ENCODE measurements at places on chromosomes 16 and 17.

GRCh38 chr16:77888871-77889270 lies 100.5 kb downstream of the VAT1L start:
- no peak for DNase-seq

- DNase-seq, result no peak
These were observed 48.7 kb downstream of the TENT4B start for GRCh38 chr16:50201787-50202186.

GRCh38 chr17:67868176-67868575 lies 42.9 kb downstream of the BPTF start:
- DNase-seq, result no peak

DNA sequence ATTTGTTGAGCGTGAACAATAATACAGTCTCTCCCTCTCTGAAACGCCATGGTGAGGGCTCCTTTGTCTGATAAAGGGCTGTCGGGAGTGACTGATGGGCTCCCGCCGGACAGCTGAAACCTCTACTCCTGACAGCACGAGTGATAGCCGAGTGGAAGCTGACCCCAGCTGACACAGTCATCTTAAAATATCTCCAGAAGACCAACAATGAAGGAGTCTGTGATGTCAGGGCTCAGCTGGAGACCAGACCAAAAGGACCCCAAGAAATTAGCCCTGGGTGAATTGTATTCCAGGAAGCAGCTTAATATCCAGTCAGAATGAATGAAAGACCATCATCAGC lies 22.4 kb downstream of the CCDC182 start:
- DNase-seq, result no peak

GRCh38 chr17:69949973-69950695 lies 124.9 kb upstream of the KCNJ16 start:
- DNase-seq, result no peak

DNA sequence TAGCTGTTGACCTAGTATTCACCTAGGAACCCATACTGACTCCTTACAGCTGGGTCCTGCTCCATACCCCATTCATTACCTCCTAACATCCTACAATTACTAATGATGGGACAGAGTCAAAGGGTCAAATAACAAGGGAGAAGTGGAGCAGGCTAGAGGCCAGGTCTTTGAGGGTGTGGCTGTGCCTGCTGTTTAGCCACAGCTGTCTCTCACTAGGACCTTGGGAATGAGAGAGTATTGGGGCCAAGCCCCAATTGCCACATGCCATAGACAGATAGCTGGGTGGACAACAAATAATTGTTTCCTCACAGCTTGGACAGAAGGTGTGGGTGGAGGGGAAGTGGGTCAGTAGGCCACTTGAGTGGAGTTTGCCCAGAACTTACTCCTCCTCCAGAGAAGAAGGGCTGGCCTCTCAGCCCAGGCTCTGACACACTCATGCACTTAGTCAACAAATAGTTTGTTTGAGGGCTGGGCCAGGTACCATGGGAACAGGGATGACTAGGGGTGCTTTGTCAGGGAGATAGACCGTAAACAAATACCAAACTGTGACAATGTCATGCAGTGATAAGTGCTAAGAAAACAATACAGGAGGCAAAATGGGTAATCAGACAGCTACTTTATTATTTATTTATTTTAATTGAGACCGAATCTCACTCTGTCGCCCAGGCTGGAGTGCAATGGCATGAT lies 10.2 kb upstream of the CENPT start:
- no peak for DNase-seq

DNA sequence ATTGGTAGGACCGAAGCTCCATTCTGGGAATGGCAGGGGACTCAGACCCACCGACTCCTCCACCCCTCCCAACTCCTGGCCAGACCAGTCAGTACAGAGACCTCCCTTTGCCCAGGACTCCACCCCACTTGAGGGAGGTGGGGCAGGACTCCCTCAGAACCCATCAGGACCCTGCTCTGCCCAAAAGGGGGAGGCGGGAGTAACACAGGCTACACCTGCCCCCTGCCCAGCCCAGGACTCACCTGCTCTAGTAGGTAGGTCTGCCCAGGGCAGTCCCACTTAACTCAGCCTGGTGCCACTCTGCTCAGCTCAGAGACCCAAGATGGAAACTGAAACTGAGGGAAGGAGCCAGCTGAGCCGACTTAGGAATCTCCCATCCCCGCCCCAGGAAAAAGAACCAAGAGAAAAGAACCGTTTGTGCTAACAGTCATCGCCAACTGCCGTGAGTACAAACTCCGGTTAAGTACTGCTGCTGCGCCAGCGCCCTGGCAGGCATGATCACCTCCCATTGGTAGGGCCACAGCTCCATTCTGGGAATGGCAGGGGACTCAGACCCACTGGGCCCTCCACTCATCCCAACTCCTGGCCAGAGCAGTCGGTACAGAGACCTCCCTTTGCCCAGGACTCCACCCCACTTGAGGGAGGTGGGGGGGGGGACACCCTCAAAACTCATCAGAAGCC lies 503 bp downstream of the DHX58 start:
- DNase-seq, result no peak

- DNase-seq, result no peak
These were observed 397 bp downstream of the CDC42EP4 start for GRCh38 chr17:73311428-73311780.

- DNase-seq, result no peak
These were observed 27.5 kb downstream of the TRPV2 start for GRCh38 chr17:16442594-16443510.

DNA sequence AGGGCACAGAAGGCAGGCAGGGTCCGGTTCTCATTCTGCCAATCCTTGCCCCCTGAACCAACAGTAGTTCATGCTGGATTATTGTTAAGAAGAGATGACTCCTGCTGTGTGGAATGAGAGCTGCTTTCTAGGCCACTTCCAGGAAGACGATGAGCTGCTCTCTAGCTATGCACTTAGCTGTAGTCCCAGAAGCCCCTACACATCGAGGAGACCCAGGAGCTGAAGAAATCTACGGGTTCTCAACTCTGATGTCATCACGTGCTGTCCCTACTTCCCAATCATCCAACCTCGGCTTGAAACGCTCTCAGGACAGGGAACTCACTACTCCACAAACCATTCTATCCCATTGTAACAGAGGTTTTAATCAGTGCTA lies 29.0 kb upstream of the EMP2 start:
- DNase-seq, result peak; percentile 47

DNA sequence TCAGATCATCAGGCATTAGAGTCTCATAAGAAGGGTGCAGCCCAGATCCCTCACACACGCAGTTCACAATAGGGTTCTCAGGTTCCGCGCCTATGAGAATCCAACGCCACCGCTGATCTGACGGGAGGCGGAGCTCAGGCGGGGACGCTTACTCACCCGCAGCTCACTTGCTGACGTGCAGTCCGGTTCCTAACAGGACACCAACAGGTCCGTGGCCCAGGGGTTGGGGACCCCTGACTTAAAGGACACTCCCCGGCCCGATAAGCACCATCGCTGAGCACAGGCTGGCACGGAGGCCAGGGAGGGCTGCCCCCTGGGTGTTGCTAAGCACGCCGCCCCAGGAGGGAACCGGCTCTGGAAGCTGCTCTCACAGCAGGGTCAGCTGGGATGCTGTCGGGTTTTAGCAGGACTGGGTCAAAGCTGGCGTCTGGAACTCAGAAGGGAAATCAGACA lies 30.1 kb upstream of the BAHCC1 start:
- no peak for DNase-seq

GRCh38 chr16:47470810-47471209 lies 9.7 kb downstream of the PHKB start:
- no peak for DNase-seq

GRCh38 chr17:14622615-14623101 lies 321.8 kb downstream of the HS3ST3B1 start:
- DNase-seq, result peak; percentile 16

DNA sequence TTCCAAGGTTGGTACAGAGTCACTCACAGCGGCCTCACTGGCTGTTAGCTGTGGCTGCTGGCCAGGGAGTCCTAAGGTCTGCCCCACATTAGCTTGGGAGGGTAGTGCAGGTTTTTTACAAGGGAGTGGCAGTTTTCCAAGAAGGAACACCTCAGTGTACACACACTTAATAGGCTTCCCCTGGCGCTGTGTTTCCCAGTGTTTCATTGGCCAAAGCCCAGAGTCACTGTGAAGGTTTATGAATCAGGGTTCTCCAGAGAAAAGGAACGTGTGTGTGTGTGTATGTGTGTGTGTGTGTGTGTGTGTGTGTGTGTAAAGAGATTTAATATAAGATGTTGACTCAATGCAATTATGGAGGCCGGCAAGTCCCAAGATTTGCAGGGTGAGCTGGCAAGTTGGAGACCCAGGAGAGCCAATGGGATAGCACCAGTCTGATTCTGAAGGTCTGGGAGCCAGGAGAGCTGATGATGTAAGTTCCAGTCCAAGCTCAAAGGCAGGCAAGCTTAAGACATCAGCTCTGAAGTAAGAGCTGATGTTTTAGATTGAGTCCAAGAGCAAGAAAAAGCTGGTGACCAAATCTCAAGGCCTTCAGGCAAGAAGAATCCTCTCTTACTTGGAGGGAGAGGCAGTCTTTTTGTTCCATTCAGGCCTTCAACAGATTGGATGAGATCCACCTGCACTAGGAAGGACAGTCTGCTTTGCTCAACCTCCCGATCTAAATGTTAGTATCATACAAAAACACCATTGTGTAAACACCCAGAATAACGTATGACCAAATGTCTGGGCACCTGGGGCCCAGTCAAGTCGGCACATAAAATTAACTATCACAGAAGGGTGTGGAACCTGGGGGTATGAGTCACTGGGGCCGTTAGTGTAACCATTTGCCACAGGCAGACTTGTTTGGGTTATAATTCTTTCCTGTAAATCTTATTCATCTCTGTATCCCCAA lies 206.8 kb downstream of the PRKCA start:
- peak; percentile 73 for DNase-seq

- DNase-seq, result no peak
These were observed 45.6 kb downstream of the TMC6 start for GRCh38 chr17:78082988-78083387.

GRCh38 chr17:9566067-9566466 lies 9.6 kb downstream of the STX8 start:
- DNase-seq, result no peak

DNA sequence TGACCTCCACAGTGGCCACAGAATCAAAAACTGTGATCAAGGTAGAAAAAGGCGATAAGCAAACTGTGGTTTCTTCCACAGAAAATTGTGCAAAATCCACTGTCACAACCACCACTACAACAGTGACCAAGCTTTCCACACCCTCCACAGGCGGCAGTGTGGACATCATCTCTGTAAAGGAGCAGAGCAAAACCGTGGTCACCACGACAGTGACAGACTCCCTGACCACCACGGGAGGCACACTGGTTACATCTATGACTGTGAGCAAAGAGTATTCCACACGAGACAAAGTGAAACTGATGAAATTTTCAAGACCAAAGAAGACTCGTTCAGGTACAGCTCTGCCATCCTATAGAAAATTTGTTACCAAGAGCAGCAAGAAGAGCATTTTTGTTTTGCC lies 83.6 kb downstream of the C17orf58 start:
- DNase-seq, result no peak

DNA sequence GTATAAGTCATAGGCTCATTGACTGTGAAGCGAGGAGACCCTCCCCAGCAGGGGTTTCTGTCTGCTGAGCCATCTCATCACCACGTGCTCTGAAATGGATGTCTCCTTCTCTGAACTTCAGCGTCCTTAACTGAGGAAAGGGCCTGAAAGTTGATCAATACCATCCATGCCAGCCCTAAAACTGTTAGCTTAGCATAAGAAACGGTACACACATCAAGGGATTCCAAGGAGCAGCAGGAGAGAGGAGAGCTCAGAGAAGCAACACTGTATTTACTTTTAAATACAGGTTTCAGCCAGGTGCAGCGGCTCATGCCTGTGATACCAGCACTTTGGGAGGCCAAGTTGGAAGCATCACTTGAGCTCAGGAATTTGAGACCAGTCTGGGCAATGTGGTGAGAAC lies 248.9 kb upstream of the TNRC6C start:
- no peak for DNase-seq

- DNase-seq, result no peak
These were observed 885 bp downstream of the ZNF207 start for GRCh38 chr17:32350666-32351418.

DNA sequence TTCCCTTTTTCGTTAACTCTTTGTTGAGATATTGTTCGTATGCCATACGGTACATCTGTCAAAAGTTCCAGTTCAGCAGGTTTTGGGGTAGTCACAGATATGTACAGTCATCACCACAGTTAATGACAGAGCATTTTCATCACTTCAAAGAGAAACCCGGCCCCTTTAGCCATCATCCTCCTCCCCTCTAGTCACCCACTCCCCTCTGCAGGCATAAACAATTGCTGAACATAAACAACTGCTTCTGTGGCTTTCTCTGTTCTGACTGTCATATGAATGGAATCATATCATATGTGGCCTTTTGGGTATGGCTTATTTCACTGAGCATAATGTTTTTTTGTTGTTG lies 59.3 kb downstream of the RNF213 start:
- DNase-seq, result no peak

DNA sequence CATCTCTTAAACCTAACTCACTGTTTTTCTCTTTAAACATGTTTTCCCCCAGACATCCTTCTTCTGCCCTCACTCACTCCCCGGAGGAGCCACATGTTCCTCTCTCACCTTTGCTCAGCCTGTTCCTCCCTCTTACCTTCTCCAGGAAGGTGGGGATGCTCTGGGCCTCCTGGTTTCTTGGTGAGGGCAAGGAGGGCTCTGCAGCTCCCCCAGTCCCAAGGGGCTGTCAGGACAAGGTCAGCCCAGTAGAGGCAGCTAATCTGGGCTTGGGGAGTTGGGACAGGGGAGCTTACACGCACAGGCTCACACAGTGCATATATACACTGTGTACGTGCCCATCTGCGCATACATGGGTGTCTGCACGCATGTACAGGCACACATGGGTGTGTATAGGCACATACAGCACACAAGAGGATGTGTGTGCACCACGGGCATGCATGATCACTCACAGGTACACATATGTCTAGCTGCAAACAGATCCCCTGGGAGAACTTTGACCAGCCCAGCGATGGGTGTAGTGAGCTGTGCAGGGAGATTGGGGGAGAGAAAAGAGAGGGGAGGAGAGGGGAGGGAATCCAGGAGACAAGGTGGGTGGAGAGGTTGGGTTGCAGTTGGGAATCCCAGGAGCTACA lies 28.6 kb upstream of the SPNS3 start:
- no peak for DNase-seq

DNA sequence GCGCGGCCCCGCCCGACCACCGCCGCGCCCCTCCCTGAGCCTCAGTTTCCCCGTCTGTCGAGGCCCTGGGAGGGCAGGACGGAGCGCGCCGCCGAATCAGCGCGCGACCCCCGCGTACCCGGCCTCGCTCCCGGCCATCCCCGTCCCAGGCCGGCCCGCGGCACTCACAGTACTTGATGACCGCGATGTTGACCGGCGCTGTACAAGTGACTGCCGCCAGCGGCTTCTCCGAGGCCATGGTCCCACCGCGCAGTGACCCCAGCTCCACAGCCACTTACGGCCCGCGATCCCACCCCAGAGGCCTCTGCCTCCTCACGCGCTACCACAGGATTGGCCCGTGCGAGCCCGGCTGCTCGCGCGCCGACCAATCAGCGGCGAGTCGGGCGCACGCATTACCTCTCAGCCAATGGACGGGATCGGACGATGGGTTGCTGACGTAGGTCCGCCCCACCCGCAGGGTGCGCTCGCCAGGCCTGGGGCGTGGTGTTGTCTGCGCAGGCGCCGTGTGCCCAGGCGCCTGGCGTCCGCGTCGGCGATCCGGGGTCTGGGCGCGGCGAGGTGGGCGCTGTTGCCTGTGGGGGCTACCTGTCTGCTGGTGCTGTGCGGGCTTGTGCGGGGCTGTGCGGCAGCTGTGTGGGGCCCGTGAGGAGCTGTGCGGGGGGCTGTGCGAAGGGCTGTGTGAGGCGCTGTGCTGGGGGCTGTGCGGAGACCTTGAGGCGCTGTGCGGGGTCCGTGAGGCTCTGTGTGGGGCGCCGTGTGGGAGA lies at the start of gene MVD:
TSS of gene MVD (minus strand) at position 249 of the 764 bp plus-strand sequence. CDS start at position 238, 11 bp downstream.
- DNase-seq, result peak; percentile 77
